NCI-H1105 treated with DMSO at 0.1 percent for 48 hours (cell line): ENCODE measurements at places on chromosomes 7 and 10.
A peak's percentile ranks its signal among the peaks of the same experiment; 100 is the strongest.

DNA sequence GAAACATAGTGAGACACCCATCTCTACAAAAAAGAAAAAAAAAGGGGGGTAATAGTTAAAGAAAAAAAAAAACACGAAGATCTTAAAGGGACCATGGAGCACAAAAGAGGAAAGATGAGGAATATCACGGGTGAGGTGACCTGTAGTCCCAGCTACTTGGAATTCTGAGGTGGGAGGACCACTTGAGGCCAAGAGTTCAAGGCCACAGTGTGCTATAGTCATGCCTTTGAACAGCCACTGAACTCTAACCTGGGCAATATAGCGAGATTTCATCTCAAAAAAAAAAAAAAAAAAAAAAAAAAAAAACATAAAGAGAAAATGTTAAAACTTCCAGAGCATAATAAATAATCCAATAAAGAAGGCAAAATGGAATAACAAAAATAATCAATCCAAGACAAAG, 23.6 kb downstream of the AKR1D1 start:
- no peak for DNase-seq

GRCh38 chr10:45253183-45253914, 62.1 kb downstream of the OR13A1 start:
- DNase-seq, result no peak

GRCh38 chr7:155206318-155207020, 91.2 kb upstream of the INSIG1 start:
- no peak for DNase-seq

DNA sequence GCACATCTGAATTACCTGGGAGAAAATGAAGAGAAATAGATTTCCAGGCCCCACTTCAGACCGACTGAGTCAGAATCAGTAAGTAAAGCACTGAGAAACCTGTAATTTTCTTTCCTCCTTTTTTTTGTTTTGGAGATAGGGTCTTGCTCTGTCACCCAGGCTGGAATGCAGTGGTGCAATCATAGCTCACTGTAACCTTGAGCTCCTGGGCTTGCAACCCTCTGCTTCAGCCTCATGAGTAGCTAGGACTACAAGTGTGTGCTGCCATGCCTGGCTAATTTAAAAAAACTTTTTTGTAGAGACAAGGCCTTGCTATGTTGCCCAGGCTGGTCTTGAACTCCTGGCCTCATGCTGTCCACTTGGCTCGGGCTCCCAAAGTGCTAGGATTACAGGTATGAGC, 260.2 kb downstream of the STK31 start:
- DNase-seq, result no peak

DNA sequence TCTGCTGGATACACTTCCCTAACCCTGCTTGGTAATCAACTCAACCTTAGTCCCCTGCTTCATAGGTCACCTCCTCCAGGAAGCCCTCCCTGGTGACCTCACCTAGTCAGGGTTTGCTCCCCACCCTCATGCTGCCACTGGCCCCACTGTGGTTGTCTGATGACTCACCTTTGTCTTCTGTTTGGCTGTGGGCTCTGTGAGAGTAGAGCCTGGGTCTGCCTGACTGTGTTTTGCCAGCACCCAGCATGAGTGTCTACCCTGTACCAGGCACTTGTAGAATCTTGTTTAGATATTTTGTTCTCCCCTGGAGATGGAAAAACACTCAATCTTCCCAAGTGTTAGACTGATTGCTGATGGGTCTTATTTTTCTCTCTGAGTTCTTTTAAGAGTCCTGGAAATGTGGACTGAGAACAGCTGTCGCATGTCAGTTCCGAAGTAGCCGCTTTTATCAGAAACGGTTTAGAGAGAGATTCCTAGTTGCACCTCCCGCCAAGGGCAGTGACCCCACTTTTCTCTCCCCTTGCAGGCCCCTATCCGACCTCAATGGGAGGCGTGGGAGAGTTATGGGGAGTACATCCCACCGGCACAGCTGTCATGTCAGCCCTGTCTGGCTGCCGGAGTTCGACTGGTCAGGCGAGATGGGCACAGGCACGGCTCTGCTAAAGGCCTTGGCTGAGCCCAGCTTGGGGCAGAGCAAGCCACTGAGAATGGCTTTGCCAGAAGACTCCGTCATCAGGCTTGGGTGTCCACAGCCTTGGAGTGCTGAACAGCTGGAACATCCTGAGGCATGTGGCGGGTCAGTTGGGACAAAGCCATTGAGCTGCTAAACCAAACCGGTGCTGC, 134.3 kb downstream of the GRK5 start:
- DNase-seq, result no peak

DNA sequence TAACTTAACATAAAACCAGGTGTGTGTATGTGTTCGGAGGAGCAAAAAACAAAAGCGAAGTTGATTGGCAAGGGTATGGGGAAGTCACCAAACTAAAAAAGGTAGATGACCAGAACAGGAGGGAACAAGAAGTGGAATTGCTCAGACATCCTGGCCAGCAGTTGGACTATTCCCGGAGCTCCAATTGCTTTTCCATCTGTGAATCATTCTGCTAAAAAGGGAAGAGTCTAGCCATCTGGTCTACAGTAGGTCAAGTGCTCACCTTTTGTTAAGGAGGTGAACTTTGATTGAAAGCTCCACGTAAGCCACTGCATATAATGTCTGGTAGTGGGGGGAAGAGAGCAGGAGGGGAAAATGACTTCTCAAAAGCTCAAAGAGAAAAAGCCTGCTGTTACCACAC, 50.0 kb upstream of the BET1 start:
- DNase-seq, result no peak

DNA sequence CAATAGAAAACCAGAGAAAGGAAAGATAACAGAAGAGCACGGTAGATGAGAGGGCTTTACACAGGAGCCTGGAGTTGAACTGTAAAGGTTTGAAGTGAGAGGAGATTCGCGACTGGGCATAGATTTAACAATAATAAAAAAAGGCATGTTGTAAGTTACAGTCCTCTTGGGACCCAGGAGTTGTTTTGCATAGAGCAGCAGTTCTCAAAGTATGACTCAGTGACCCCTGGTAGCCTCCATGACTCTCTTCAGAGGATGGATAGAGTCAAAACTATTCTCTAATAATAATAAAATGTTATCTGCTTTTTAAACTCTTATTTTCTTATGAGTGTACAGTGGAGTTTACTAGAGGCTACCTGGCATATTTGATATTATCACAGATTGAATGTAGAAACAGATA, 262.3 kb downstream of the SORCS3 start:
- DNase-seq, result no peak

DNA sequence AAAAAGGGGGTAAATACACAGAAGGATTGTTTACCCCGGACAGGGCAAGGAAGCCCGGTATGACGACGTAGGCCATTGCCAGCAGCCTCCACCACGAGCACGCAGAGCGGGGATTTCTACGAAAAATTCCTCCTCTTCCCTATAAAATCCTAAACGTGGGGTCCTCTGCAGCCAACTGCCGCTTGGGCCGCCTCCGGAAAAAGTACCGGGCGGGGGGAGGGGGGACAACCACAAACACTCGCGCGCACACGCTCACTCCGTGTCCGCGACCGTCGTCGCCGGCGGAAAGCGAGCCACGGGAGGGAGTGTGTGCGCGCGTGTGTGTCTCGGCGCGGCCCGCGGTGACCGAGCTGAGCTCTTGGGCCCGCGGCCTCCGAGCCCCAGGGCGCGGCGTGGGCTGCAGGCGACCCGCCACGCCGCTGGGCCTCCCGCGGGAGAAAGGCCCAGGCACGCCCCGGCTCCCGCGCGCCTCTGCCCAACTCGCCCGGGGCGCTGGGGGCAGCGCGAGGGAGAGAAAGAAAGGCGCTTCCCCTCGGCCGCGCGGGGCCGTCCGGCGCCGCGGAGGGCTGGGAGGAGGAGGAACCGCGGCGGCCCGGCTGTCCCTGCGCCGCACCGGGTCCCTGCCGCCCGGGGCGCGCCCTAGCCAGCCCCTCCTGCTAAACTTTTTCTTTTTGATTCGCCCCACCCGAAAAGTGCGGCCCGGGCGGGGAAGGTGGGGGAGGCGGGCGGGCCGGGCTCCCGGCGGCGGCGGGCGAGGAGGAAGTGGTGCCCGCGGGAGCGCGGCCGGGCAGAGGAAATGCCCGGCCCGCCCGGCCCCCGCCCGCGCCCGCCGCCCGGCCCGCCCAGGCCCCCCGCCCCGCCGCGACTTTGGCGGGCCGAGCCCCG, 1.5 kb downstream of the CTBP2 start:
- DNase-seq, result no peak

GRCh38 chr10:81876253-81877077, 1.5 kb downstream of the NRG3 start:
- DNase-seq, result no peak

GRCh38 chr10:118844731-118845521, 90.2 kb upstream of the CACUL1 start:
- no peak for DNase-seq

GRCh38 chr7:28761505-28761904, 196.6 kb downstream of the TRIL start:
- DNase-seq, result no peak

DNA sequence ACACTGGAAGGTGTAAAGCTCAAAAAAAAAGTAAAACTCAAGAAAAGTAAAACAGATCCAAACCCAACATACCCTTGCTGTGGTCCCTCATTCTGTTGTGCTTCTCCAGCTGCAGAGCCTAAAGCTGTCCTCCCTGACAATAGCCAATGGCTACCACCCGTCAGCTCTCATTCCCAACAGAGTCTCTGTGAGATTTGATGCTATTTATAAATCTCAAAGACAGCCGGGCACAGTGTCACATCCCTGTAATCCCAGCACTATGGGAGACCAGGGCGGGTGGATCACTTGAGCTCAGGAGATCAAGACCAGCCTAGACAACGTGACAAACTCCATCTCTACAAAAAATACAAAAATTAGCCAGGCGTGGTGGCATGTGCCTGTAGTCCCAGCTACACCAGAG, 116.0 kb downstream of the KMT2E start:
- DNase-seq, result no peak

DNA sequence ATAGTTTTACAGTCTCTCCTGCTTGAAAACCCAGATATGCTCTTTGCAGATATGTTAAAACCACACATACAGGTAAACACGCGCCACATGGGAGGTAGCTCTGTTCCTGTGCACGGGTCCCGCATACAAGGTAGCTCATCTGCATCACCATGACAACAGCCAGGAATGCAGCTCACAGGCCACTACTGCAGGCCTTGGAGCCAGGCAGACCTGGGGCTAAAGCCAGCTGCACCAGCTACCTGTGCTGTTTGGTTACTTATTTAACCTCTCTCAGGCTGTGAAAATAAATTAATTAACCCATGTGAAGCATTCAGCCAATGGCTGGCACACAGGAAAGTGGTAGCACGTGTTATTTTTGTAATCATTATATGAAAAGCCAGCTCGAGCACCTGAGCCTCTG, 428.3 kb downstream of the TNS3 start:
- DNase-seq, result peak; percentile 84

GRCh38 chr7:102918845-102919244, 6.0 kb downstream of the LRRC17 start:
- no peak for DNase-seq

- no peak for DNase-seq
Measured at GRCh38 chr7:68699090-68699711, 899.1 kb upstream of the AUTS2 start.

- DNase-seq, result no peak
Measured at GRCh38 chr7:118185163-118185860, 1.3 kb downstream of the LSM8 start.

DNA sequence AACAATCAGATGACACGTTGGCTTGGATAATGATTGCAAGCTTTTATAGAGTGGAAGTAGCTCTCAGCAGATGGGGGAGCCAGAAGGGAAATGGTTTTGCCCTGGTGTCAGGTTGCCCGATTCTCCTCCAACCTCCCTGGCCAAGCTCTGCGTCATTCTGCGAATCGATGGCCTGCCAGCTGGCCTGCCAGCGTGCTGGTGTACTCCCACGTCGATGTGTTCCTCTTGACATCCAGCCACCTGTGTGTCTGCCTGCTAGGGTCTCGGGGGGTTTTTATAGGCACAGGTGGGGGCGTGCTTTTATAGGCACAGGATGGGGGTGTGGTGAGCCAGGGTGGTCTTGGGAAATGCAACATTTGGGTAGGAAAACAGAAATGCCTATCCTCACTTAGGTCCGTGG, 4.6 kb downstream of the NET1 start:
- DNase-seq, result no peak

DNA sequence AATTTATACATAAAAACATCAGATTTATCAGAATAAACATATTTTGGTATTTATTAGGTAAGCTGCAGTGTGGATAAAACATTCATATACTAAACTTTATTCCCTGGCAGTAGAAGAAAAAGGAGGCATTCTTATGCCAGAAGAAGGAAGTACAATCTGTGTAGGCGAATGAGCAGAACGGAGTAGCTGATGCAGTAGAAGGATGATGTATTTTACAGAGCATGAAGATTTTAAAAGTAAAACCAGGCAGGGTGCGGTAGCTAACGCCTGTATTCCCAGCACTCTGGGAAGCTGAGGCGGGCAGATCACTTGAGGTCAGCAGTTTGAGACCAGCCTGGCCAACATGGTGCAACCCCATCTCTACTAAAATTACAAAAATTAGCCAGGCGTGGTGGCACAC, 294.9 kb upstream of the MKLN1 start:
- no peak for DNase-seq

- peak; percentile 75 for DNase-seq
Measured at GRCh38 chr7:55572378-55573233, at the start of gene VOPP1. Gene VOPP1 (minus strand): TSS chr7:55572502. CDS start chr7:55572324, 178 bp downstream.

GRCh38 chr7:78006063-78006755, 207.6 kb downstream of the PHTF2 start:
- DNase-seq, result no peak

DNA sequence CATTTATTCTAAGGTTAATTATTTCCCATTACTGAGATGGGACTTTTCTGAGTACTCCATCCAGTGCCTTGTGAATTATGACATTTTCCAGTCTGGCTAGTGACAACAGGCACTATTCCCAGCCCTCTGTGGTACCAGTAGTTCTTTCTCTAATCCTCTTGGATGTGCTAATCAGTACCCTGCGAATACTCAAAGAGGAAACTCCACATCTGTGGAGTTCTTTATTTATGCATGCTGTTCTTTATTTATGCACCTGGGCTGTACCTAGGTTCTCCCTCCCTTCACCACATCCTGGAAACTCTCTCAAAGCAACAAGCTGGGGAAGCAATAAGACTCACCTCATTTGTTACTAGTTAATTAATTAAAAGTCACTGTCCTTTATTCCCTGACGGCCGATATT, 83.5 kb downstream of the TSPAN12 start:
- no peak for DNase-seq

- no peak for DNase-seq
Measured at GRCh38 chr7:25012254-25012653, 32.3 kb upstream of the OSBPL3 start.

DNA sequence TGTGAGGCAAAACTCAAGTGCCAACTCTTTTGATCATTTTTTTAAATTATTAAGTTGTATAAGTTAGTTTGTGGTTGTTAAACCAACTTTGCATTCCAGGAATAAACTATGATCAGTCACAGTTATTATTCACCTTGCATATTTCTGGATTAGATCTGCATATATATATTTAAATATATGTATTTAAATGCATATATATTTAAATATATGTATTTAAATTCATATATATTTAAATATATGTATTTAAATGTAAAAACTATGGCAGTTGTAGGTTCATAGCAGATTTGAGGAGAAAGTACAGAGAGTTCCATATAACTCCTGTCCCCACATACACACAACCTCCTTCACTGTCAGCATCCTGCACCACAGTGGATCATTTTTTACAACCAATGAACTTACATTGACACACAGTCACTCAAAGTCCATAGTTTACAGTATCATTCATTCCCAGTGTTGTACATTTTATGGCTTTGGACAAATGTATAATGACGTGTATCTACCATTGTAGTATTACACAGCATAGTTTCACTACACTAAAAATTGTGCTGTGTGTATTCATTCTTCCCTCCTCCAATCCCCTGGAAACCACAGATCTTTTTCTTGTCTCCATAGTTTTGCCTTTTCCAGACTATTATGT, 49.7 kb downstream of the TBC1D12 start:
- no peak for DNase-seq
